ENCODE measurements at places on chromosomes 2 and 18. TPM values are rescaled to one million over a fixed set of nuclear protein-coding genes. Genes with fewer than 3 reads are reported as not detected.

The HOXD3 gene
- 1.9 TPM for total RNA-seq

The ECEL1 gene
- 0.31 TPM for total RNA-seq

The SAG gene
- total RNA-seq = not detected

The REEP1 gene
- 29.3 TPM for total RNA-seq

The TPO gene
- 4.4 TPM for total RNA-seq

All from tongue (tissue), 3 donors.